T-helper 2 cell (primary cell): ENCODE measurements at places on chromosomes 3 and 15.

DNA sequence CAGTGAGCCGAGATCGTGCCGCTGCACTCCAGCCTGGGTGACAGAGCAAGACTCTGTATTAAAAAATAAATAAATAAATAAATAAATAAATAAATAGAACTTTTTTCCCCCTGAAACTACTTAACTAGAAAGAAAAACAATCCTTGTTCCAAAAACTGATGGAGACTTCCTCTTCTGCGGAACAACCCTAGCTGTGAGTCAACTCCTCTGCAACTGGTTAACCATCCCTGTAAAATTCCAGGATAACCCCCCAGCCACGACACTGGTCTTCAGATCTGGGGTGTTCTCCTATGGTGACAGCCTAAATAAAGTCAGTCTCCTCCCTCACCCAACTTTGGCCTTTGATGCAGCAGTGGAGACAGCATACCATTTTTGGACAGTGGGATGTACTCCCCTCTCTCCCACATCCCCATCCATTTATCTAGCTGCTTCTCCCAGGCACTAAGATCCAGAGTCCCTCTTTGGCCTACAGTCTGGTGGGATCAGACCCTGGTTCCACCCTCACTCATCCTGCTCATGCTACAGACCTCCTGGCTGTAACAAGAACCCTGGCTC lies 352.6 kb downstream of the OCA2 start:
- no peak for DNase-seq

DNA sequence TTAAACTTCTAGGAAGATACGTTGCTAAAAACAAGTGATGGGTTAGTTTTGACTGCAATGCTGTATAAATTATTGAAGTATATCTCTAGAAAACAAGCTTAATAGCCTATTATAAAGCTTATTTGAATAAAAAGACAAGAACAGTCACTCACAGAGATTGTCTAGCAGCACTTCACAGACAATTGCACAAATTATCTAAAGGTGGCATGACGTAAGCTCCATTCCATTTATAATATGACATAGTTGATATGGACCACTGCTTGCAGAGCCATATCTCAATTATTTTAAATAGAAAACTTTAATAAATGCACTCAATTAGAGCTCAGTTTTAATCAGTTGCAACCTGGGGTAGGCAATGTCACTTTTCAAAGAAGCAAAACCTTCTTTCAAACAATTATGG lies 319.9 kb upstream of the GBE1 start:
- no peak for DNase-seq

GRCh38 chr3:156952011-156952410 lies 125.9 kb downstream of the LEKR1 start:
- no peak for DNase-seq

DNA sequence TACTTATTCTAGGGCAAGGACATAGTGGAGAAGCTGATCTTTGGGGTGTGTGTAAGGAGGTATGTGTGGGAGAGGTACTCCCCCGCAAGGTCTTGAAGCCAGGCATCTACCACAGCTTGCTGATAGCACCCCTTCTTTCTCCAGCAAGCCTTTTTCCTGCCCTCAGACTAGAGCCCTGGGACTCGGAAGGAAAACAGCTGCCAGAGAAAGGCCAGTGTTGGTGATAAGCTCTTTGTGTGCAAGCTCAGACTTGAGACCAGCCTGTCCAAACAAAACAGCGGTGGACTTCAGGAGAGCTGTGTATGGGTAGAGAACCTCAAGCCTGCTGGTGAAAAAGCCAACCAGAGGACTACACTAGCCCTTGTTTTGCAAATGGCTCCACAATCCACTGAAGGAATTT lies 1028.6 kb downstream of the MCTP2 start:
- DNase-seq = no peak

- DNase-seq = no peak
Measured at GRCh38 chr15:88717382-88718031, 78.7 kb downstream of the ISG20 start.

DNA sequence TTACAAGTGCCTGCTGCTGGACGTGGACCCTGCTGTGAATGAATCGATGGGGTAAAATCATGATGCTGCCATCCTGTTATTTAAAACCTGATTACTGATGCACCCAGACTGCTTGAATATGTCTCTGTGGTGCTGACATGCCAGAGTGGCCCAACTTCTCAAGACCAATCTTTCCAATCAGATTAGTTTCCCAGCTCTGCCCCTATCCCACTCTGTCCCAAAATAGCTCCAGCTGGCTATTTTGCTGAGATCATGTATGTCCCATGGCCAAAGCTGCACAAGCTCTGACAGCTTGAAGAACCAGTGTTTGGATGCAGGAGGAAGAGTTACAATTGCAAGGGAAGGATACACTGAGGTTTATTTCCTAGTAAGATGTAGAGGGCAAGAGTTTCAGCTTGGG lies 153.6 kb downstream of the TMEM108 start:
- DNase-seq = no peak

- no peak for DNase-seq
Measured at GRCh38 chr3:127151992-127152650, 40.8 kb upstream of the PRR23E start.

GRCh38 chr3:158520433-158520832 lies 50.6 kb upstream of the MLF1 start:
- no peak for DNase-seq

GRCh38 chr15:40310001-40310959 lies 2.5 kb upstream of the PLCB2 start:
- peak; percentile 40 for DNase-seq

- no peak for DNase-seq
Measured at GRCh38 chr15:56913670-56914069, 4.8 kb upstream of the TCF12 start.

- no peak for DNase-seq
Measured at GRCh38 chr3:52834871-52835501, at the start of gene MUSTN1. Gene MUSTN1, minus strand, starts transcription at chr3:52835019. Its CDS starts 71 bp downstream, at chr3:52834948.

DNA sequence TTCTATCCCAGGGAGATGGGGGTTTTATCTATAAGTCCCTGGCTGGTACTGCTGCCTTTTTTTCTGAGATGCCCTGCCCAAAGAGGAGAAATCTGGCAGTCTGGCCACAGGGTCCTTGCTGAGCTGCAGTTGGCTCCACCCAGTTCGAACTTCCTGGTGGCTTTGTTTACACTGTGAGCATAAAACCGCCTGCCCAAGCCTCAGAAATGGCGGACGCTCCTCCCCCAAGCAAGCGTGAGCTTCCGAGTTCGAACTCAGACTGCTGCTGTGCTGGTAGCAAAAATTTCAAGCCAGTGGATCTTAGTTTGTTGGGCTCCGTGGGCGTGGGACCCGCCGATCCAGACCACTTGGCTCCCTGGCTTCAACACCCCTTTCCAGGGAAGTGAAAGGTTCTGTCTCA lies 126.8 kb upstream of the SUCLG2 start:
- no peak for DNase-seq

DNA sequence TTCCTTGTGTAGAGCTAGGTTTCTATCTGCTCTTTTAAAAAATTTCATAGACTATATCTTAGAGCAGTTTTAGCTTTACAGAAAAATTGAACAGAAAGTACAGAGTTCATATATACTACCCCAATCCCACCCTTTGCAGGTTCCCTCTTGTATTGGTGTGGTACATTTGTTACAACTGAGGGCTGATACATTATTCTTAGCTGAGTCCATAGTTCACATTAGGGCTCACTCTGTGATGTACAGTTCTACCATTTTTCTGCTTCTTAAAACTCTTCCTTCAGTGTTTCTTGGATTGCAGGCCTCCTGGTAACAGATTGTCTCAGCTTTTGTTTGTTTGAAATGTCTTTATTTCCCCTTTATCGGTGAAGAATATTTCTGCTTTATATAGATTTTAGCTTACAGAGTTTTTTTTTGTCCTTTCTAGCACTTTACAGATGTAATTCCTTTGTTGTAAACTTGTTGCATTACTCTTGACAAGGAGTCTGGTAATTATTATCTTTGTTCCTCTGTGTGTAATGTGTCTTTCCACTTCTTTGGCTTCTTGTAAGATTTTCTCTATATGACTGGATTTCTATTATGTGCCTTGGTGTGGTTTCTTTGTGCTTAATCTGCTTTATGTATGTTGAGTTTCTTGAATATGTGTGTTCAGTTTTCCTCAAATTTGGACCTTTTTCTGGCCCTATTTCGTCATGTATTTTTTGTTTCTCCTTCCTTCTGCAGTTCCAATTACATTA lies 25.3 kb downstream of the MEF2A start:
- DNase-seq = no peak

DNA sequence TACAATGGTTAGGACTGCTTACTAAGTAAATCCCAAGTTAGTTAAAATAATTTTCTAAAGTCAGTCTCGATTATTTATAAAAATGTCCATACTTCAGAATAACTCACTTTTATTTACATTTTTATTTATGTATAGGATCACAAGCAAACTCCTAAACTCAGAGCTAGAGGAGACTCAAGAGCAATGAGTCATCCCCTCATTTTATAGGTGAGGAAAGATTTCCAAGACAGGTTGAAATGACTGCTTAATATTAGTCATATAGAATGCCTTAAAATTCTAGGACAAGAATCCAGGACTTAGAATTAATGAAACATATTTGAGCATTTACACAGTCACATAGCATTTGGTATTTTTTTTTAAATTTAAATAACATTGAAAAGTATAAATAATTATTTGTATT lies 983.8 kb downstream of the SI start:
- no peak for DNase-seq

- DNase-seq = no peak
Measured at GRCh38 chr3:175885231-175885766, 1026.2 kb downstream of the NAALADL2 start.

GRCh38 chr3:117735481-117736101 lies 1026.0 kb downstream of the TUSC7 start:
- DNase-seq = no peak

GRCh38 chr3:17573396-17573795 lies 169.0 kb downstream of the TBC1D5 start:
- DNase-seq = peak; percentile 6

DNA sequence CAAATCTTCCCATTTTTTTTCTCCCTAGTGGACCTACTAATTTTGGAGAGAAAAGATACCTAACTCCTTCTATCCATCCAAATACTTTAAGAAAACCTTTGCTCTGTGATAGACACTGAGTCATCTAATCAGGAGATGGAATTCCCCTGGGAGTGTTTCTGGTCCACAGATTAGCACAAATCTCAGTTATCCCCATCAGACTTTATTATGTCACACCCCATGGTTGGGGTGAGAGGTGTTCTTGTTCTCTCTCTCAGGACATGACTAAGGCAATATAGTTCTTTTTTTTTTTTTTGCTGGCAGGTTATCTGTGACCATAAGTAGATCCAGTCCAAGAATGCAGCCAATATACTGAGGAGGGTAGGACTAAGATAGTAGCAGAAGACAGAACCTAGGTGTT lies 15.8 kb downstream of the SLC9A9 start:
- DNase-seq = no peak

DNA sequence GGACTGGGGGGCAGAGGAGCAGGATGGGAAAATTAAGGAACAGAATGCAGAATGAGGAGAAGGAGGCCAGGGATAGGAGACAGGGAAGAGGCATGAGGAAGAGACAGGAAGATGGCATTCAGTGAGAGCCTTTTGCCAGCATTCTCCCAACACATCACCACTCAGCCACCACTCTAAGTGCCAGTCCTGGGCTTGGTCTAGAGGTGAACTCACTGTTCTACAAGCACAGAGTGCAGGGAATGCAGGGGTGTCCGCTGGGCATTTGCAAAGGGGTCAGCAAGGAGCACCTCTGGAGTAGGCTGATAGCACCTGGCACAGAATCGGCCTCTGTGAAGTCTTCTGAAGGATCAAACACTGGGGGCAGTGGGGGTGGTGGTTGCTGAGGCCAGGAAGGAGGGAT lies 14.6 kb upstream of the IGDCC3 start:
- DNase-seq = no peak

DNA sequence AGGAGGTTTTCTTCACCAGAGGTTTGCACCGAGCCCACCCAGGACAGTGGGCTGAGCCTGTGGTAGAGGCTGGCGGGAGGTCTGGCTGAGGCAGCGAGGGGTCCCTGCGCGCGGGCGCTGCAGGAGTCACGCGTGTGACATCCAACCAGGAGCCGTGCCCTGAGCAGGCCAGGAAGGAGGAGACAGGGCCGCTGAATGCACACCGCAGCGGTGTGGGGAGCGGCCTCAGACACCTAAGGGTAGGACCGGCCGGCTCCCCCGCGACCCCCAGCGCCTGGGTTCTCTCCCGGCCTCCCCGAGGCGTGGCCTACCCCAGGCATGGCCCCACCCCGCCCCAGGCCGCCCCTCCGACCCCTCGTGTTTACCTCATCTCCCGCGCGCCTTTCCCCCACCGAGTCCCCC lies 412 bp downstream of the SLC41A3 start:
- DNase-seq = no peak

- no peak for DNase-seq
Measured at GRCh38 chr15:27646531-27646930, 452.6 kb downstream of the OCA2 start.

DNA sequence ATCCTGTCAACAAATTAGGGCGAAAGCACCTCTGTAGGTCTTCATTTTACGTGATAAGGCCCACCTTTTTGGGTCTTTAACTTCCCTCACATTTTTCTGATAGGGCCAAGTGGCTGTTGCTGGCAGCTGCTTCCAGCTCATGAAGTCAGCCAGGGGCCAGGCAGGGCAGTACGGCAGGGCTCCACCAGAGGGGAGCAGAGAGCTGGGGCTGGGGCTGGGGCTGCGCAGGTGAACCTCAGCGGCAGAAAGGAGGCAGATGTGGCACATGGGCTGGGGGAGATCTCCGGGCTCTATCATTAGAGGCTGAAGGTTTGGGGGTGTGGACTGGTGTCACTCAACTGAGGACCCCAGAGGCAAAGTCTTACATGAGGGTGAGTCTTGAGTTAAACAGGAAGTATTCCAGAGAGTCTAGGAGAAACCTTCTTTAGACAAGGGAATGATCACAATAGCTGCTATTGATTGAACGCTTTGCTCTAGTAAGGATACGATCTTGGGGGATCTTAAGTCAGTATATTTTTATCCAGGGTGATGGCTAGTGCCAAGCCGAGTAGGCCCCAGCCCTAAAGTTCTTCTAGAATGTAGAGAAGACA lies 62.8 kb upstream of the MEX3B start:
- peak; percentile 33 for DNase-seq

GRCh38 chr15:65096481-65097385 lies 18.3 kb downstream of the UBAP1L start:
- DNase-seq = no peak

GRCh38 chr15:101185770-101186169 lies 66.1 kb downstream of the CHSY1 start:
- no peak for DNase-seq

- no peak for DNase-seq
Measured at GRCh38 chr3:12430086-12430485, 54.2 kb upstream of the TSEN2 start.

DNA sequence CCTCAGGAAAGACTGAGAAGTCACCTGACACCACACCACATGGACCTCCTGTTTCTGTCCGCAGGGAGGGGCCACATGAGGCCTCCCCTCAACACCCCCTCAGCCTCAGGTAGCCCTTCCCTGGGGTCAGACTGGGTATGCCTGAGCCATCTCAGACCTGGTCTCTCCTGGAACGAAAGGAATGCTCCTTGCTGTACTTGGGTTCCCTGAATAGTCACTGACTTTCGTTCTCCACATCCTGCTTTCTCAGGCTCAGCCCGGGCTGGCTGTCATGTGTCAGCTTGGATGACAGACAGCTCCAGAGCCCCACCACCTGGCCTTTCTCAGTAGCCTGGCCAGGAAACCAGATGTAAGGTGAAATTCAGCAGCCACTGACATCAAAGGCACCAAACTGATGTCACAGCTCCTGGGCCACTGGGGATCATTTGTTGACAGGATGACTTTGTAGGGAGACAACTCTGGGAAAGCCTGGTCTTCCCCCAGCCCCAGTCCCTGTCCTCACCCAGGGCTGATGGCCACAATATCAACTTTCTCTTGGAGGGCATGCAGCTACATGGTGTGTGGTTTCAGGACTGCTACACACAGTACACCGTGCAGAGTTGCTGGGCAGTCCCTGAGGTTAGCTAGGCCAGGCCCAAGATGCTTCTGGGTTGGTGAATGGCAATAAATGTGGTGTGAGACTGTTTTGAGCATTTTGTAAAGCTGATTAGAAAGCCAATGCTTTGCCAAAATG lies 141.4 kb upstream of the MRPS22 start:
- peak; percentile 85 for DNase-seq
